ENCODE measurements at places on chromosomes 4 and X. TPM values are rescaled to one million over a fixed set of nuclear protein-coding genes. Genes with fewer than 3 reads are reported as not detected.

Gene ZNF81
- total RNA-seq: 6.2 TPM

Gene NHS
- 2.3 TPM for total RNA-seq

Gene GLUD2
- 2.0 TPM for total RNA-seq

Gene RAB9B
- 3.2 TPM for total RNA-seq

Gene LCORL
- total RNA-seq: 18.0 TPM

Gene CXCL10
- total RNA-seq: not detected

Gene MAGEA2B
- not detected for total RNA-seq

Gene SORCS2
- total RNA-seq: 1.5 TPM

Gene CYLC1
- total RNA-seq: not detected

Gene MUC7
- total RNA-seq: not detected

Gene XAGE2
- not detected for total RNA-seq

Gene LRIT3
- 0.11 TPM for total RNA-seq

Gene FRAS1
- 1.3 TPM for total RNA-seq

Gene OTUD6A
- under 0.01 TPM for total RNA-seq

Gene GIMD1
- not detected for total RNA-seq

Gene NRK
- 0.37 TPM for total RNA-seq

Gene SMIM43
- 0.89 TPM for total RNA-seq

Gene BEX5
- total RNA-seq: 0.33 TPM

Gene SH3D19
- 18.4 TPM for total RNA-seq

Gene KLHL13
- total RNA-seq: 6.0 TPM

Gene CXCL3
- total RNA-seq: 3.3 TPM

Gene CUL4B
- 37.3 TPM for total RNA-seq

Gene ARHGAP10
- 33.6 TPM for total RNA-seq

Gene DRD5
- total RNA-seq: not detected

Gene MMRN1
- 0.77 TPM for total RNA-seq

Gene CENPE
- 11.9 TPM for total RNA-seq

Gene ENPP6
- total RNA-seq: not detected

Gene RPS6KA6
- 14.6 TPM for total RNA-seq

Gene TCEAL5
- total RNA-seq: not detected

Gene LINC00632
- total RNA-seq: 9.8 TPM

Gene FAM149A
- total RNA-seq: 4.5 TPM

Gene EXOSC9
- 96.1 TPM for total RNA-seq

Gene USP17L17
- not detected for total RNA-seq

Gene ABCE1
- 146 TPM for total RNA-seq

Gene FAM241A
- 3.2 TPM for total RNA-seq

Gene TRAM1L1
- 4.6 TPM for total RNA-seq

Gene TMPRSS11F
- total RNA-seq: not detected

Gene ARHGAP6
- total RNA-seq: 5.2 TPM

Gene MAGEB17
- total RNA-seq: not detected

Gene TAPT1
- 19.7 TPM for total RNA-seq

Gene FRMD7
- not detected for total RNA-seq

Gene BBS7
- total RNA-seq: 36.1 TPM

Gene ING2
- total RNA-seq: 8.6 TPM

Gene PFKFB1
- total RNA-seq: not detected

Gene SSX4B
- not detected for total RNA-seq

Gene SLITRK2
- under 0.01 TPM for total RNA-seq

Gene TMEM31
- not detected for total RNA-seq
